ENCODE measurements at places on chromosomes 4 and X.

GRCh38 chr4:2484185-2484584 lies 15.3 kb downstream of the RNF4 start:
- ATAC-seq: no peak

GRCh38 chr4:13483768-13484121 lies 395 bp downstream of the RAB28 start:
- peak; percentile 14 for ATAC-seq

DNA sequence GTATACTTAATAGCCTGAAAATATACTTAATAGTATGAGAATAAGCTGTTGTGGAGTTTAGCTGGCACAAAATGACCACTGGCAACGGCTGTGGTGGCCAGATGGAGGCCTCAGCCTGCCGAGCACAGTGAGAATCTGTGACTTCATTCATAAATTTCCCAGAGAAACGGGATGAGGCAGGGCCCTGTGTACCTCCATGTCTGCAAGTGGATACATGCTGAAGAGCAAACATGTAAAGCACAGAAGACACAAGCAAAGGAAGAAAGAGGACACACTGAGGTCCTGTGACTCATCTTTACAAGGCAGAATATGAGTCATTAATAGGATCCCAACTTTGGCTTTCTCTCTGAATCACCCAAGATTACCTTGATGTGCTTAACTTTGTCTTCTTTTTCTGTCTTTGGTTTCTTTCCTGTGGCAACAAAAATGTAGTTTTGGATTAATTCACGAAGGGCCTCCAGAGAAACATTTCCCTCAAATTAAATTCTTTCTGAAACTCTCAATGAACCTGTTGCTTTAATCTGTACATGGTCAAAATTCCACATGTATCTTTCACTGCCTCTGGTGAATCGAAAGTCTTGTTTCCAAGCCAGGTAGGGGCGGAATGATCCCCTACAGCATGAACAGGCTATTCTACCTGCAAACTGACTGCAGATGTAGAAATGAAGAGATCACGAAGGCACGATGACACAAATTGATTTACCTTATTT lies 56.4 kb downstream of the IRF2 start:
- peak; percentile 77 for ATAC-seq

GRCh38 chr4:168119100-168119499 lies 26.8 kb downstream of the ANXA10 start:
- no peak for ATAC-seq

DNA sequence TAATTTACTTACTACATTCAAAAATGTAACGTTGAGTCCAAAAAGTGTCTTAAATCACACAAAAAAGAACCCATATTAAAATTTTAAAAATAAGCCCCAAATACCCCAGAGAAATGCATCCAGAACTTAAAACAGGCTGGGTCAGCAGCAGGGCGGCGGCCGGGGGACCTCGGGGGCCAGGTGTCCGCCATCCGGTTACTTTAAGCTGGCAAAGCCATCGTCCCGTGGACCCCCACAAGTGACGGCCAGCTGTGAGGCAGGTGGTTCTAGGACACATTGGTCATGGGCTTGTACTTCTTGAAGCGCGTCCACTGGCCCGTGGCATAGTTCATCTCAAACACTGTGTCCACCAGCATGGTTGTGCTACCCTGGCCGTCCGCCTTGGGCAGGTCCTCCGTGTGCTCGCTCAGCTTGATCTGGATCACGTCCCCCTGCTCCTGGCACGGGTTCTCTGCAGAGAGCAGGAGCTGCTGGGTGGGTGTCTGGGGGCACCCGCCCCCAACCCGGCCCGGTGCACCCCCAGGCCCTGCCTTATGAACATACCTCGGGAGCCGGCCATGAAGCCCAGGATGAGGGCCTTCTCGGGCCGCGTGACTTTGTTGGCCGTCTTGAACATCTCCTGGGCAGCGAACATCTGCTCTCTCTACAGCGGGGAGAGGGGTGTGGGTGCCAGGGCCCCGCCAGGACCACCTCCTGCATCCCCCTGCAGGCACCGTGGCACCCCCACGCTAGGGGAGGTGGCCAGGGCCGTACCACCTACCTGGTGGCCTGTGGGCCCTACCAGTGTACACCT lies 25.5 kb downstream of the NELFA start:
- ATAC-seq: no peak

GRCh38 chr4:3867403-3868100 lies 101.4 kb downstream of the ADRA2C start:
- ATAC-seq: no peak

GRCh38 chrX:40457406-40457805 lies 123.4 kb upstream of the ATP6AP2 start:
- no peak for ATAC-seq

DNA sequence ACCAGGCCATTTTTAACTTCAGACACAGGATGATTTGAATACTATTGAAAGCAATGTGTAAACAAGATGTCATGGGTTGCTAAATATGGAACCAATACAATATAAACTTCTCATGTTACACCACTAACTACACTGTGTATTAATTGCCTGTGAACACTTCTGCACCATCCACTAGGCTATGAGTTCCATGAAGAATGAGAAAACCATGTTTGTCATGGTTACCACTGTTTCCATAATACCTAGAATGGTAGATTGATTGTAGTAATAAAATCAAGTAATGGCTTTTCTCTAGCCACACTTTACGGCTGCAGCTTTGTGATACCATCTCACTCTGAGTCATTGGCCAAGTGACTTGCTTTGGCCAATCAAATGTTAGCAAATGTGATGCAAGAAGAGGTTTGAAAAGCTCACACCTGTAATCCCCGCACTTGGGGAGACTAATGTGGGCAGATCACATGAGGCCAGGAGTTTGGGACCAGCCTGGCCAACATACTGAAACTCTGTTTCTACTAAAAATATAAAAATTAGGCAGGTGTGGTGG lies 19.9 kb upstream of the CYBB start:
- ATAC-seq: no peak

- peak; percentile 78 for ATAC-seq
These were observed 8.8 kb downstream of the ENPEP start for GRCh38 chr4:110484767-110485166.

DNA sequence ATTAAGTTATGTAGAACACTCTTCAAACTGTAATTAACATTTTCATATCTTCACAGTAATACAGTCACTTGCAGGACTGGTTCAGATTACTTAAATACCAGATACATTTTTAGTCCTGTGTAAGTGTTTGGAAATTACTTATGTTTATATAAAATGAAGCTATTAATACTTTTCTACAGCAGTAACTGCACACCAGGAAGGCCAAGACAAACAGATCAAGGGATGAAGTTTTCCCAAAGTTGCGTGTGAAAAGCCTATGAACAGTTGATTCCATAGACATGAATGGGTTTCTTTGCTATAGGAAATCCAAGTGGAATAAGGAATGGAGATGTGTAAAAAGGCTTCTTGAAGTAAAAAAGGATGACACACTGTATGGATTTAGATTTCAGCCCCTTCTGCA lies 28.9 kb upstream of the DRP2 start:
- no peak for ATAC-seq

DNA sequence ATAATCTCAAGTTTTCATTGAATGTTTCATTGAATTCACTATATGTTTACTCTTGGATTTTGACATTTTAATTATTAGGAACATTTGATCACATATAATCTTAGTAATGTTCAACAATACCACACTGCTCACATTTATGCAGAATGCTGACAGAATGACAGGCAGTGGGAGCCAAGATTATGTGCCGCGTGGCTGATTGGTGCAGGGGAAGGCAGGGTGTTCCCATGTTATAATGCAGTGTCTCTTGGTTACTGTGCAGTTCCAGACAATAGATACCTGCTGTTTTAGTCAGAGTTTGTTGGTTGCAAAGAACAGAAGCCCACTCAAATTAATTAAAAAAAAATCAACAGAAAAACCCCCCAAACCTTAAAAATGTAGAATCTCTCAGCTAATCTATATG lies 33.0 kb downstream of the FHIP1A start:
- no peak for ATAC-seq

DNA sequence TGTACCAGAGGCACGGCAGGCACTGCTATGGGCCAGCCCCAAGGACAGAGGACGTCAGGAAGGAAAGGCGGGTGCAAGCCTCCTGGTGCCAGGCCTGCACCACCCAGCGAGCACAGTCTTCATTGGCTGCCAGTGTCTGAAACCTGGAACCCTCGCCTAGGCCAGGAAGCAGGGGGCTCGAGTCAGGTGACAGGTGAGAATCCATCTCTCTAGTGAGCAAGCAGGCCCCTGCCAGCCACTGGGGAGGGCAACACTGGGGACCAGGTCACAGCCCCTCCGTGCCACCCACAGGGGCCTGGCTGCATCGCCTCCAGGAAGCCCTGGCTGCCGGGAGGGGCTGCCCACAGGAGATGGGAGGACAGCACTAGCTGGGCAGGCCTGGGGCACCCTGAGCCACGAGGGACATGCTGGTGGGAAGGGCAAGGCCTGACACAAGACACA lies 6.9 kb upstream of the HAUS3 start:
- no peak for ATAC-seq

DNA sequence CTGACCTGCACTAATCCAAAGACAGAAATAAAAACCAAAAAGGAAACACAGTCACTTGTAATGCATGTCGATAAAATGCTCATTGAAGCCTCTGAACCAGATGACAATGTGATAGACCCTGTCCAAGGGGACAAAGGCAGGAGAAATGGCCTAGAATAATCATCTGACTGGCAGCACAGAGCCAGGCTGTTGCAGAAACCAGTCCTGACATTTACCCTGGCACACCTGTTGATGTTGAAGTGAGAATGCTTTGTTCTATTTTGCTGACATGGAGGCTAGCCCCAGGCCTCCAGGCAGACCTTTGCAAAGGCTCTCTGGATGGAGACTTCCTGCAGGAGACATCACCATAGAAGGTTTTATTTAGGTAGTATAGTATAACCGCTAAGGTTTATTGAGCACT lies 41.0 kb downstream of the TFDP3 start:
- ATAC-seq: no peak

- ATAC-seq: no peak
These were observed 31.0 kb downstream of the MTHFD2L start for GRCh38 chr4:74188912-74189311.

GRCh38 chr4:106195435-106195950 lies 120.5 kb downstream of the TBCK start:
- ATAC-seq: no peak

DNA sequence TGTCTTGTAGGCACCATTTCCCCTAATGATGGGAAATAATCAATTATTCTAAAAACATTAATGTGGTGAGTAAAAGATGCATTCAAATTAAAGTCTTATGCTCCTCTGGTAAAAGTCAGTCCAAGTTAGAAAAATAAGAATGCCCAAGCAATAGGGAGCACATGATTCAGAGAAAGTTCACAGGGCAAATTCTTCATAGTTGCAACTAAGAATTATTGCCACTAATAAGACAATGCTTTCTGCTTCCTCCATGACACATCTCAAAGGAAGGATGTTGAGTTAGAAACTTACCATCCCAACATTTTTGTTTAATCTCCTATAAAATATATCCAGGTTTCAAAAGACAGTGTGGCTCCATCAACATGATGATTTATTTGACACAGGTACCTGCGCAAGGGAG lies 26.3 kb downstream of the PHOX2B start:
- no peak for ATAC-seq

DNA sequence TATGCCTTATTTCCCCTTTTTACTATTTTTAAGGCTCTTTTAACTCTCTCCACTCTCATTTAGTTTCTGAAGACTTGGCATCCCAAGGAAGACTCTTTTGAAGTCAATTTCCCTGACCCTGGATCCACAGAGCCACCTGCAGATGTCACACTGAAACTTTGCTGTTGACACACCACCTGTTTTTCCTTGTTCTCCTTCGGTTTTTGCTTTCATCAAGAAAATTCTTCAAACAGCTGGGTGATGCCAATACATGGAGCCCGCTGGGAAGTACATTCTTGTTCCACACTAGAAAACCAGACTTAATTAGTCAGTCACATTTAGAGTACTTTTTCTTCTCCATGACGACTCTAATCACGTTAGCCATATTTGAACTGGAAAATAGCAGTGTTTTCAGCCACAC lies 293.9 kb downstream of the PDGFC start:
- ATAC-seq: no peak

GRCh38 chr4:18318682-18319388 lies 297.3 kb upstream of the LCORL start:
- no peak for ATAC-seq

DNA sequence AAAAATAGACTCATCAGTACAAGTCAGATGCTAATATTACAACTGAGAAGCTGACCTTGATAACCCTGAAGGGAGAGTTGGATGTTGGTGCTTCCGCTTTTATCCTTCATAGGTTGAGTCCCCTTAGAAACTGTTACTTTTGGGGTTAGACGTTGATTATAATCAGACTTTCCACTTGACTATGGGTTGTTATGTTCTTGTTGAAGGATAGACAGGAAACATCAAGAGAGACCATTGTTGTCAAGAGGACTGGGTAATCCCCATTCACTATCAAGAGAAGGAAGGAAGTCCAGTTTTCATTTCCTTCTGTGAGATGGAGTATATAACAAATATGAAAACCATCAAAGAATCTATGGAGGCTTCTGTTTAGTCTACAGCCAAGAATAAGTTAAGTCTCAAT lies 229.9 kb upstream of the AFF2 start:
- ATAC-seq: peak; percentile 42

GRCh38 chr4:2290974-2291704 lies 29.2 kb upstream of the MXD4 start:
- ATAC-seq: peak; percentile 91

DNA sequence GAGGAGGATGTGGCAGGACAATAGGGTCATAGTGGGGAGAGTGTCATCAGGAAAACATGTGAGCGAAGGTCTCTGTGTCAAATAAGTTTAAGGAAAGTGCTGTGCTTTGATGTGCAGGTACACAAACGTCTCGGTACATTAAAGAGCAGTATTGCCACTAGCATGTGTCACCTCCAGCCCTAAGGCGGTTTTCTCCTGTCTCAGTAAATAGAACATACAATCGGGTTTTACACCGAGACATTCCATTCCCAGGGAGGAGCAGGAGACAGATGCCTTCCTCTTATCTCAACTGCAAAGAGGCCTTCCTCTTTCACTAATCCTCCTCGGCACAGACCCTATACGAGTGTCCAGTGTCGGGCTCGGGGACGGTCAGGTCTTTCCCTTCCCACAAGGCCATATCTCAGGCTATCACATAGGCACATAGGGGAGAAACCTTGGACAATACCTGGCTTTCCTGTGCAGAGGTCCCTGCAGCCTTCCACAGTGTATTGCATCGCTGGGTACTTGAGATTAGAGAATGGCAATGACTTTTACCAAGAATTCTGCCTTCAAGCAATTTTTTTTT lies 684.5 kb downstream of the PDHA2 start:
- no peak for ATAC-seq

GRCh38 chr4:104942990-104943743 lies 203.5 kb upstream of the TET2 start:
- peak; percentile 84 for ATAC-seq

All from activated T-helper 17 cell treated with anti-CD3 and anti-CD28 coated beads, Interleukin-2, amount 50 U/mL, for 72 hours (primary cell).